MG63 (cell line): ENCODE measurements at places on chromosomes 12 and 14. TPM values are rescaled to one million over a fixed set of nuclear protein-coding genes. Genes with fewer than 3 reads are reported as not detected.

The PPM1H gene
- total RNA-seq: 3.6 and 4.0 TPM in 2 replicates

The BRMS1L gene
- 1.4 and 2.2 TPM in 2 replicates for total RNA-seq

The KRT71 gene
- not detected in 2 replicates for total RNA-seq

The ESR2 gene
- not detected in 2 replicates for total RNA-seq

The LPAR5 gene
- total RNA-seq: 0.03 TPM in 1 of 2 replicates, not detected in the other

The KCNK13 gene
- total RNA-seq: not detected in 2 replicates

The EIF2S3B gene
- 1.8 and 4.8 TPM in 2 replicates for total RNA-seq

The P2RX2 gene
- total RNA-seq: not detected in 2 replicates

The RND1 gene
- 0.12 TPM in 1 of 2 replicates, not detected in the other for total RNA-seq

The MRPS35 gene
- total RNA-seq: 78.8 and 88.8 TPM in 2 replicates

The CEBPE gene
- not detected in 2 replicates for total RNA-seq

The NPC2 gene
- total RNA-seq: 25.5 and 33.4 TPM in 2 replicates

The OTX2 gene
- total RNA-seq: not detected in 2 replicates

The CATSPERB gene
- not detected in 2 replicates for total RNA-seq

The LIN52 gene
- 6.9 and 9.8 TPM in 2 replicates for total RNA-seq

The SUOX gene
- 9.7 and 23.4 TPM in 2 replicates for total RNA-seq

The TSHR gene
- 0.20 TPM in 1 of 2 replicates, not detected in the other for total RNA-seq

The TPPP2 gene
- not detected in 2 replicates for total RNA-seq

The PROX2 gene
- not detected in 2 replicates for total RNA-seq

The KRT7 gene
- total RNA-seq: 163 and 302 TPM in 2 replicates

The ZFHX2 gene
- total RNA-seq: not detected in 2 replicates

The NKX2-1 gene
- total RNA-seq: not detected in 2 replicates

The FLRT2 gene
- total RNA-seq: 0.22 and 2.5 TPM in 2 replicates

The ABCC9 gene
- not detected in 2 replicates for total RNA-seq

The SOAT2 gene
- not detected in 2 replicates for total RNA-seq

The OR11H6 gene
- total RNA-seq: not detected in 2 replicates

The CD163 gene
- total RNA-seq: not detected in 2 replicates

The SYNDIG1L gene
- total RNA-seq: not detected in 2 replicates

The LRTM2 gene
- not detected in 2 replicates for total RNA-seq

The RILPL2 gene
- total RNA-seq: 1.9 and 3.5 TPM in 2 replicates

The LTB4R2 gene
- 0.59 and 0.82 TPM in 2 replicates for total RNA-seq

The EID3 gene
- total RNA-seq: 6.0 and 6.8 TPM in 2 replicates
